T-helper 22 cell (primary cell): ENCODE measurements at places on chromosomes 7 and 10.

DNA sequence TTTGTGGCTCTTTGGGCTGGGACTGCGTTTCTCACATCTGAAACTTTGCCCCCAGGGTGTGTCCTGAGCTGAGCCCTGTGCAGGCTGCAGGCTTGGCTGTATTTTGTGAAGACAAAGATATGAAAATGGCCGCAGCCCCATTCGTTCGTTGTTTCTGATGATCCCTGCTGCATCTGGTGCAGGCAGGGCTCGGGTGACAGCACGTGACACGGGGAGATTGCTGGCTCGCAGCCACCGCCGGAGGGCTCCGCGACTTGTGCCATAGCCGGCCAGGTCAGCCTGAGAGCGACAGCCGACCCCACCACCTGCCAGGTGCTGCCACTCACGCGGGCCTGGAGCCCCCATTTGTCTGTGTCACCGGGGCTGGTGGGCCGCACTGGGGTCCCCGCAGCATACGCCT, 81.3 kb downstream of the ZRANB1 start:
- DNase-seq, result no peak

DNA sequence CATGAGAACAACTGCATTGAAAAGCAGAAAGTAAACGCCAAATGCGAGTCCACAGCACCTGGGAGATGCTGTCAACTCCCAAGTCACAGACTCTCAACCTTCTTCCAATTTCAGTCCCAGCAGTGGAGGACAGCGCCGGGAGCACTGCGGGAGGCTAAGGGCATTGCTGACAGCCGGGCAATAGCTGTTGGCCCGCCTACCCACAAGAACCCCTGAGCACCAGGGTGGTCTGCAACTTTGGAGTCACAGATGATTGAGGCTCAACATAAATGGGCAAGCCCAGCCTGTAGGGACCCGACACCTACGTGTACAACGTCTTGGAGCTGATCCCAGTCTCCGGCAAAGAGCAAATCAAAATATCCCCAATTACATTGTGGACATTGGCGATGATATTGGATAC, 262.9 kb downstream of the TCERG1L start:
- DNase-seq, result no peak

DNA sequence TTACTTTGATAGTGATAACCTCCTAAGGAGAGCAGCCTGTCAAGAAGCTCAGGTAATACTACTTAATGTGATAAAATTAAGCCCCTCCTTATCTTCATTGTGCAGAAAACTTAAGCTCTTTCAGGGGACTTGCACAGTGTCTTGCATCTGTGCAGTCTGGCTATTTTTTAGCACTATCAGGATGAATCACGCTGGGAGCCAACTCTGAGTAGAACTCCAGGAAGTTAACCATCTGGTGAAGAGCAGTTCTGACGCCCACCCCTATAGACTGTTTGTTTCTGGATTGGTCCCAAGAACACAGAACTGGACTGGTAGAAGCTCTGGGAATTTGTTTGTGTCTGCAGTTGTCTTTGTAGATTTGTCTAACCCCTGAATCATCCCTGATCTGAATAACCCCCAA, 41.9 kb downstream of the AGK start:
- DNase-seq, result no peak

GRCh38 chr7:84999450-84999849, 187.4 kb downstream of the SEMA3D start:
- no peak for DNase-seq

DNA sequence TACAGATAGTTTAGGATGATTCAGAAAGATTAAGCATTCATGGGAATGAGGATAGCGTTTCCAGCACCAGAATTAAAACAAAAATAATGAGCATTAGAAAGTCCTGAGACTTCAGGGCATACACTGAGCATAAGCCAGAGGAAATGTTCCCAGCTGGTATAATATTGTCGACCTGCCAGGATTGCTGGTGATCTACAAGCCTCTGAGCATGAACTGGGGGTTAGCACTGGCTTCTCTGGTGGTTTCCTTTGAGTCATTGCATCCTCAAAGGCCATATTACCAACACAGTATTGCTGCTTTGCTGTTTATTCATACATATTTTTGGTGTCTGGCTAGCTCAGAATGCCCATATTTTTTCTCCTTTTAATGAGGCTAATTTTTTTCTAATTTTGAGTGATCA, 10.7 kb upstream of the ATRNL1 start:
- no peak for DNase-seq

DNA sequence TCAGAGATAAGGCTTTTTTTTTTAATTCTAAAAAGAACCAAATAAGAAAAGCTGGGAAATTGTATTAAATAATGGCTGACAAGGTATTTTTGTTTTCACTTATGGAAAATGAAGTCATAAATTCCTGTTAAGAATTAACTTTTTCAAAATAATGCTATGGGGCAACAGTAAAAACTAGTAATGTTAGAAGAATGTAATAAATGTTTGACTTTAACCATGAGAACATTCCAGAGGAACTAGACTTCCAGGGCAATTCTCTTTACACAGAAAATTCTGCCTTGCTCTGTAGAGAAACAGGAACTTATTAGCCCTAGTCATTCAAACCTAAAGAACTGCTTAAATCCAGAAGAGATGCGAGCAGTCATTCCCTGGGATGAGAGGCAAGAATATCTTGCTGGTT, 571.1 kb downstream of the IPMK start:
- DNase-seq, result no peak

DNA sequence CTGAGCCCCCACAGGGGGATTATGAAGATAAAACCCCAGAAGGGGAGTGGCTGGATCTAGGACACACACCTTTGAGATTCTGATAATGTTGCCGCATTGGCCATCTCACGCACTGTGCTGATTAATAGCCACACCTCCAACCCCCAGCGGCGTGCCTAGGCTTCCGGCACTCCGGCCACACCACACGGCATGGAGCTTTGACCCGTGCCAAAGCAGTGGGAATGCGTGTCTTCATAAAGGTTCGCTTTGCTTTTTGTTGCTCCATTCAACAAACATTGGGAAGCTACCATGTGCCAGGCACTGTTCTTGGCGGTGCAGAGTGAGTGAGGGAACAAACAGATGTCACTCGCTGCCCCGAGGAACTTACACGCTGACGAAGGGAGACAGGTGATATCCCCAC, 117.6 kb downstream of the TCERG1L start:
- DNase-seq, result no peak

- DNase-seq, result no peak
Measured at GRCh38 chr10:3139216-3139910, 33.2 kb downstream of the PITRM1 start.

DNA sequence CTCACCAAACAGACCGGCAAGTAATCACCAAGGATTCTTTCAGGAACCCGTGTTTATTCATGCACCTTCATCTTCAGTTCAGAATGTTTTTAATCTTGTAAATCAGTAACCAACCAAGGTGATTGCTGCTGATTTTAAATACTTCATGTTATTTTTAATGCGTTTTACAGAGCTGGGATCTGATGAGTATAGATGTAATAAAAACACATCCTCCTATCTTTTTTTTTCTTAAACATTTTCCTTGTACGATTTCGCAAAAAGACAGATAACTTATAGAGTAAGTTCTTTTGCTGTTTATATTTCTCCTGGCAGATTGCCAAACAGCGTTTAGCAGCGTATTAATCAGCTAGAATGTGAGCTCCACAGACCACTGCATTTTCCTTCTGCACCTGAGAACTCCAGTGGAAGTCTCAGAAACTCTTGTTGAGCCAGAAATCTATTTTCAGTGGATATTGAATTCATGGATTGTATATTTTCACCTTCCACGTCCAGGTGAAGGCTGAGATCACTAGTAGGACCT, 397.8 kb upstream of the NRP1 start:
- no peak for DNase-seq

DNA sequence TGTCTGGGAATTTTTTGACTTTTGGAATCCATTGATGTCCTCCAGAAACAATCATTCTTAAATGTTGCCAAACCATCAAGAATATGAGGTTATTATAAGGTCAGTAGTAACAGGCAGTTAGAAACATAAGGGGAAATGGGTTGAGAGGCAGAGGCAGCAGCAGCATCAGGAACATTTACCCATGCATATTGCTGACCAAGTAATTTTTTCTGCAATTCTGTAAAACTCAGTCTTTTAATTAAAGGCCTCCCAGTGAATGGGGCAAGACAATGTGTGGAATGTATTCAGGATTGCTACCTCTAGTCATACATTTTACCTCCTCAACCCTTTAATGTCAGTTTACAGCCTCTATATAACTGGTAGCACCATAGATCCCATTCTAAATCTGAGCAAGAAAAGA, 66.5 kb upstream of the SKAP2 start:
- DNase-seq, result no peak

- no peak for DNase-seq
Measured at GRCh38 chr7:106178593-106179134, 66.6 kb upstream of the SYPL1 start.

GRCh38 chr7:111029574-111030251, 61.2 kb upstream of the LRRN3 start:
- no peak for DNase-seq
